ENCODE measurements at places on chromosomes 5 and 9. TPM values are rescaled to one million over a fixed set of nuclear protein-coding genes. Genes with fewer than 3 reads are reported as not detected.

DNA sequence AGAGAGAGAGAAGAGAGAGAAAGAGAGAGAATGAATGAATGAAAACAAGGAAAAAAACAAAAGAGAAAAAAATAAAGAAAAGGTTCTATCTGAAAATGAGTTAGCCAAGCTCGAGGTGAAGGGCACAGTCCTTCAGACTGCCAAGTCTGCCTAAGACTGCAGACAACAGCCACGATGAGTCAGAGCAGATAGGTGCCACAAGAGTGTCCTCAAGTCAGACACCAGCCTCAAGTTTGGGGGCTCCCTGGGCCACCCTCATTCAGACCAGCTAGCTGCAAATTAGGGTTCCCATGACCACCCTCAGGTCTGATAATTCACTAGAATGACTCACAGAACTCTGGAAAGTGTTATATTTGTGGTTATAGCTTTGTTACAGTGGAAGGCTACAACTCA is 13.9 kb upstream of the HABP4 start:
- no peak overlapping the region for H3K4me3 ChIP-seq
- no peak for DNase-seq
- no peaks in the 10 kb centered on the region for H3K4me1 ChIP-seq
- H3K27me3 ChIP-seq, result no peaks in the 10 kb centered on the region
- H3K36me3 ChIP-seq, result no peaks in the 10 kb centered on the region

The ANKRD31 gene
- 0.59 TPM for total RNA-seq

- H3K4me3 ChIP-seq, result 0 out of 2 replicates have a peak overlapping the region, but pooled peaks have one; percentile 9
- no peaks in the 10 kb centered on the region for H3K36me3 ChIP-seq
- peak overlapping the region; percentile 9 for H3K27ac ChIP-seq
- DNase-seq, result peak; percentile 50
- peaks cover 4% of the 10 kb centered on the region for H3K27me3 ChIP-seq
Observed at GRCh38 chr5:56671571-56671970, 143.8 kb upstream of the MAP3K1 start.

DNA sequence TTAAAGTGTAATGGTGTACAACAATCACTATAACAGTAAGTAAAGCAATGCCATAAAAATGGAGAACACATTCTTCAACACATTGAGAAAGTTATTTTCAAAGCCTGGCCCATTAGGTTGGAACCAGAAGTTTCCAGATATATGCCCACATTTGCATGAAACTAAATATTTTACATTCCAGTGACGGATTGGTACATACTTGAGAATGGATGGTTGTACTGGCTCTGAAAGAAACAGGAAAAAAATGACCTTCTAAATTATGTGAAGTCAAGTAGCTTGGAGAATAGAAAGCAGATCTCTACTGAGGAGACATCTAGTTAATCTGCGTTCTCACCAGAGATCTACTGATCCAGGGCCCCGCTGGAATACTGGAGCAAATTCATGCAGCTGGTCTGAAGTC is 1037.0 kb downstream of the NR2F1-AS1 start:
- H3K36me3 ChIP-seq, result no peaks in the 10 kb centered on the region
- no peak for DNase-seq
- H3K4me3 ChIP-seq, result no peak overlapping the region
- H3K27me3 ChIP-seq, result no peaks in the 10 kb centered on the region

DNA sequence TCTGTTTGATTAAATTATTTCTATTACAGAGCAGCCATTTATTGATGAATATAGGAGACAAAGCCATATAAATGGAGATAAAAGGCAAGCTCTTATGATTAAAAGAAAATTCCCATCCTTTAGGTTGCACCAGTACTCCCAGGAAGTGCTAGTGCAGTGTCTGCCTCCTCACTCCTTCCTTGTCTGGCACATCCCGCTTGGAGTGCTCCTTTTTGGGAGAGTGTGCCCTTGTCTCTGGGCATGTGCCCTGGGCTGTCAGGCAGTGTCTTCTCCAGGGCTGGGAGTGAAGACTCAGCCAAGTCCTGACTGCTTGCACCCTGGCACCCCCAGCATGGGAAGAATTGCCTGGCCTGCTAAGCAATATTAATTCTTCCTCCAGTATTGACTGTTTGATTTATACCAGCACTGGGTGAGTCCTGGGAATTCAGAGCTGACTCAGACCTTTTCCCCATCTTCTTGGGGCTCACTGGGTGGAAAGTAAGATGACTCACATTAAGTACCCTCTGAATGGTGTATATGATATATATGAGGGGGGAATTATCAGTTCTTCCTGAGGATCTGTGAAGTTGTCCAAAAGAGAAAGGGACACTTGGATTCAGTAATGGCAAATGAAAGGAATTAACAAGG is 62.1 kb downstream of the ZSWIM6 start:
- H3K4me3 ChIP-seq, result no peak overlapping the region
- H3K27ac ChIP-seq, result no peak overlapping the region
- DNase-seq, result no peak
- H3K36me3 ChIP-seq, result no peaks in the 10 kb centered on the region
- no peaks in the 10 kb centered on the region for H3K27me3 ChIP-seq
- H3K4me1 ChIP-seq, result no peaks in the 10 kb centered on the region

DNA sequence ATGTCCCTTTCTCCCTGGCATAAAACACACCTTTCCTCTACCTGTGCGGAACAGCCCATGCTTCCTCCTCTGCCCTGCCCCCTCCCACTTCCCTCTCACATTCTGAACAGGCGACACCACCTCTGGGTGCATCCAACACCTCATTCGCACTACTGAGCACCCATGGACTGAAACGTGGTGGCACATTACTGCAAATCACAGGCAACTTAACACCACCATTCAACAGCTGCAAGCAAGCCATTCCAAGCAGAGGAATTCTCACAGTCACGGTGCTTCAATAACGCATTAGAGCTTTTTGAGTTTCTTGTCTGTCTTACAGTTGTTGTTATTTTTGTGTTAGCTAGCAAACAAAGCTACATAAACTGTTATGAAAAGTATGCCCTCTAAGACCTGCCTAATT is 298.2 kb upstream of the TAS2R1 start:
- H3K27ac ChIP-seq, result no peak overlapping the region
- H3K4me3 ChIP-seq, result no peak overlapping the region
- H3K27me3 ChIP-seq, result no peaks in the 10 kb centered on the region
- H3K36me3 ChIP-seq, result no peaks in the 10 kb centered on the region
- no peaks in the 10 kb centered on the region for H3K4me1 ChIP-seq

The NUDT12 gene
- total RNA-seq, result 16.8 TPM

DNA sequence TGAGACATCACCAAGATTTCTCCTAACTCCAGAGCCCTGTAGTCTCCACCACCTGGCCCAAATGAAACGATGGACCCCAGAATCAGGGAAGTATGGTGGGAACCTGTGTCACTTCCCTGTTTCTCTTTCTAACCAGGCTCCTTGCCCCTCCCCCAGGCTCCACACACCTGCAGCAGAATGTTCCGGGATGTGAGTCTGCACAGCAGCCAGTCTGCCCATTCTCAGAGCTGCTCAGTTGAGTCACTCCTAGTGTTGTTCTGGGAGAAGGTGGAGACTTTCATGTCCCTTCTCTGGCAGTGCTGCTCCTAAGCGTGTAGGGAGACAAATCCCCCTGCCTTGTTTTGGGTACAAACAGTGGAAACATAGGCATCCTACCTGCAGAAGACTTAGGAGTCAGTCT is 76.0 kb upstream of the XPA start:
- no peaks in the 10 kb centered on the region for H3K36me3 ChIP-seq
- H3K4me3 ChIP-seq, result no peak overlapping the region
- H3K27me3 ChIP-seq, result no peaks in the 10 kb centered on the region
- no peak overlapping the region for H3K27ac ChIP-seq

GRCh38 chr9:88814577-88814976 is 176.7 kb upstream of the S1PR3 start:
- no peak overlapping the region for H3K4me3 ChIP-seq
- H3K36me3 ChIP-seq, result no peaks in the 10 kb centered on the region
- no peak overlapping the region for H3K27ac ChIP-seq
- H3K4me1 ChIP-seq, result peaks cover 19% of the 10 kb centered on the region

The IFNB1 gene
- total RNA-seq, result not detected

The TTLL11 gene
- total RNA-seq, result 1.4 TPM

The KIF12 gene
- total RNA-seq, result 4.3 TPM

DNA sequence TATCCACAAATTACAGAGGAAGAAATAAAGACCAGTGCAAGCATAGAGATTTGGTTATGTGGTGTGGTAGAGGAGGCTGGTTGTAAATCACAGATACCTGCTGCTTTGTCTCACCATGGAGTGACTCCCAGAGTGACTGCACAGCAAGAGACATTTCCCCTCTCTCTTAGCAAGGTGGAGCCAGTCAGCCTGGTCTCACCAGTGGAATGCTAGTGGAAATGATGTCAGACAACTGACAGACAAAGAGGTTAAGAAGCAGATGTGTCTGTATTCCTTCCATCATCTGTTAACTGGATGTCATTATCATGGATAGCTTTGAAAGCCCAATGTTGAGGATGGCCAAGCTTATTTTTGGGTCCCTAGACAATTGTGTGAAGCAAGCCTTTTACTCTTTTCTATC is 509.4 kb upstream of the SEMA6A start:
- H3K27ac ChIP-seq, result no peak overlapping the region
- no peaks in the 10 kb centered on the region for H3K4me1 ChIP-seq
- no peaks in the 10 kb centered on the region for H3K27me3 ChIP-seq

The SLC25A2 gene
- not detected for total RNA-seq

GRCh38 chr5:1314564-1314982 is 19.7 kb upstream of the TERT start:
- H3K27ac ChIP-seq, result no peak overlapping the region
- H3K4me3 ChIP-seq, result no peak overlapping the region
- no peaks in the 10 kb centered on the region for H3K27me3 ChIP-seq
- no peak for DNase-seq

The SPATA31A1 gene
- not detected for total RNA-seq

GRCh38 chr5:147558826-147559225 is 49.0 kb upstream of the DPYSL3 start:
- H3K4me3 ChIP-seq, result no peak overlapping the region
- H3K27ac ChIP-seq, result no peak overlapping the region
- peak; percentile 84 for DNase-seq
- H3K4me1 ChIP-seq, result peaks cover 47% of the 10 kb centered on the region
- H3K36me3 ChIP-seq, result no peaks in the 10 kb centered on the region
- H3K27me3 ChIP-seq, result no peaks in the 10 kb centered on the region

DNA sequence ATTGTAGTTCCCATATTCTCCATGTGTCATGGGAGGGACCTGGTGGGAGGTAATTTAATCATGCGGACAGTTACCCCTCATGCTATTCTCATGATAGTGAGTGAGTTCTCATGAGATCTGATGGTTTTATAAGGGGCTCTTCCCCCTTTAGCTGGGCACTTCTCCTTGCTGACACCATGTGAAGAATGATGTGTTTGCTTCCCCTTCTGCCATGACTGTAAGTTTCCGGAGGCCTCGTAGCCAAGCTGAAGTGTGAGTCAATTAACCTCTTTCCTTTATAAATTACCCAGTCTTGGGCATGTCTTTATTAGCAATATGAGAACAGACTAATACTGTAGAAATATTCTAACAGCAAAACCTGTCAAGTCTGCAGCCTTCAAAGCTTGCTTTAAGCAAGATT is 293.2 kb downstream of the CTNND2 start:
- no peaks in the 10 kb centered on the region for H3K27me3 ChIP-seq
- H3K4me1 ChIP-seq, result no peaks in the 10 kb centered on the region
- H3K27ac ChIP-seq, result no peak overlapping the region
- H3K36me3 ChIP-seq, result no peaks in the 10 kb centered on the region
- no peak for DNase-seq

GRCh38 chr5:58235299-58235698 is 224.6 kb downstream of the PLK2 start:
- no peaks in the 10 kb centered on the region for H3K36me3 ChIP-seq
- no peak overlapping the region for H3K4me3 ChIP-seq
- H3K27ac ChIP-seq, result no peak overlapping the region
- H3K4me1 ChIP-seq, result no peaks in the 10 kb centered on the region

- DNase-seq, result peak; percentile 2
- no peaks in the 10 kb centered on the region for H3K36me3 ChIP-seq
- H3K27me3 ChIP-seq, result no peaks in the 10 kb centered on the region
- no peaks in the 10 kb centered on the region for H3K4me1 ChIP-seq
- H3K27ac ChIP-seq, result no peak overlapping the region
Observed at GRCh38 chr9:18185196-18185595, 288.8 kb upstream of the ADAMTSL1 start.

GRCh38 chr5:61029456-61030162 is 84.6 kb downstream of the NDUFAF2 start:
- no peak overlapping the region for H3K4me3 ChIP-seq
- H3K27ac ChIP-seq, result no peak overlapping the region
- no peaks in the 10 kb centered on the region for H3K36me3 ChIP-seq
- H3K4me1 ChIP-seq, result peaks cover 7% of the 10 kb centered on the region
- DNase-seq, result no peak

- no peak overlapping the region for H3K27ac ChIP-seq
- no peak overlapping the region for H3K4me3 ChIP-seq
- DNase-seq, result peak; percentile 24
- H3K4me1 ChIP-seq, result no peaks in the 10 kb centered on the region
Observed at GRCh38 chr5:102531506-102531905, 32.7 kb upstream of the SLCO6A1 start.

The PLPP7 gene
- 4.4 TPM for total RNA-seq

Data from GM23338 (cell line).